IMR-90 (cell line): ENCODE measurements at places on chromosomes 2 and 18. TPM values are rescaled to one million over a fixed set of nuclear protein-coding genes. Genes with fewer than 3 reads are reported as not detected.

- peak; percentile 32 for DNase-seq
These were observed 44.4 kb downstream of the KCNE4 start for GRCh38 chr2:223096235-223096970.

DNA sequence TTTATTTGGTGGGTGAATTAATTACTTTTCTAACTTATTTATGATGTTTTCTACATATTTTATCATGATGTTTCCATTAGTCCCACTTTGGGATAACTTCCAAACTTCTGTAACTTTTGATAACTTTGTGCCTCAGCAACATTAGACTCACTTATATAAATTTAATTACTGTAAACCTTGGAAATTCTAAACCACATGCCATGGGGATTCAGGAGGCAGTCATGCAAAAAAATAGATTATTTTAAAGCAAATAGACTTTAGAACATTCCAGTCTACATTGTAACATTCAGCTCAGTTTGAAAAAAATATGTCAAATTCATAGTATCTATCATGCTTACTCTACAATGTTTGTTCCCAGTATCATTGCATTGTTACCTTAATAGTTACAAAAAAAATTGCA is 728.5 kb upstream of the NRXN1 start:
- no peak for DNase-seq

GRCh38 chr2:7508296-7508943 is 591.2 kb downstream of the RNF144A start:
- DNase-seq, result no peak

- no peak for DNase-seq
These were observed 75.5 kb downstream of the SLC4A3 start for GRCh38 chr2:219702796-219703545.

- peak; percentile 26 for DNase-seq
These were observed 26.9 kb upstream of the TNS1 start for GRCh38 chr2:218029366-218030360.

DNA sequence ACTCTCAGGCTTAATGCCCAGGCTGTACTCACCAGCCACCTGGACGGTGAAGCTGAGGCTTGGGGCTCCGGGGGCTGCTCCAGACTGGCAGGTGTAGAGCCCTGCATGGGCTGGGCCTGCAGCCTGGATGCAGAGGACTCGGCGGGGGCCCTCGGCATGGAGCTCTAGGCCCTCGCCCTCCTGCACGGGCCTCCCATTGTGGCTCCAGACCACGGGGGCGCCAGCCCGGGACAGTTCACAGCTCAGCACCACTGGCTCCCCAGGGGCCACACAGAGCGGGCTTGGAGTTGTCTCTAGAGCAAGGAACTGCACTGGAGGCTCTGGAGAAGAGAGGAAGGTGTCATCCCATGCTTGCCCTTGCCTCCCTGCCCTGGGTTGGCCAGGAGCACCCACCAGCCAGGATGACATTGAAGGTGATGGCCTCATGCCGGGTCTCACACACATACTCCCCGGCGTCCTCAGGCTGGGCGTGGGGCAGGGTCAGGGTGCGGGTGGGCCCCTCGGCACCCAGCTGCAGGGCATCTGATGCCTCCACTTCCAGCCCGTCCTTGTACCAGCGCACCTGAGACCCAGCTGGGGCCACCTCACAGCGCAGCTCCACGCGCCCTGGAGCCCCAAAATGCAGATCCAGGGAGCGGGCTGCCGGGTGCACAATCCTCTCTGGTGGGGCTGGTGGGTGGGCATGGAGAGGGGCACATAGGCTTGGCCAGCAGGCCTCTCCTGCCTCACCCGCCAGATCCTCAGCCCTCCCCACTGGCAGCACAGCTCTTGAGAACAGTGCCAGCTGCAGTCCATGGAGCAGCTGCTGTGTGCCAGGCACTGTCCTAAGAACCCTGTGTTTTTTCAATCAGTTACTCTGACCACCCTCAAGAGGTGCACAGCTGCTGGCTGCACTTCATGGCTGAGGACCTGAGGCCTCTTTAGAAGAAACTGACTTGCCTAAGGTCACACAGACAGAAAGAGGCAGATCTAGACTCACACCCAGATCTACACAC is 13.3 kb downstream of the OBSL1 start:
- no peak for DNase-seq

GRCh38 chr2:233857511-233858141 is 3.3 kb upstream of the HJURP start:
- DNase-seq, result no peak

GRCh38 chr2:54015798-54016699 is 45.3 kb upstream of the PSME4 start:
- peak; percentile 88 for DNase-seq

GRCh38 chr2:24505534-24506275 is 14.7 kb downstream of the NCOA1 start:
- no peak for DNase-seq

DNA sequence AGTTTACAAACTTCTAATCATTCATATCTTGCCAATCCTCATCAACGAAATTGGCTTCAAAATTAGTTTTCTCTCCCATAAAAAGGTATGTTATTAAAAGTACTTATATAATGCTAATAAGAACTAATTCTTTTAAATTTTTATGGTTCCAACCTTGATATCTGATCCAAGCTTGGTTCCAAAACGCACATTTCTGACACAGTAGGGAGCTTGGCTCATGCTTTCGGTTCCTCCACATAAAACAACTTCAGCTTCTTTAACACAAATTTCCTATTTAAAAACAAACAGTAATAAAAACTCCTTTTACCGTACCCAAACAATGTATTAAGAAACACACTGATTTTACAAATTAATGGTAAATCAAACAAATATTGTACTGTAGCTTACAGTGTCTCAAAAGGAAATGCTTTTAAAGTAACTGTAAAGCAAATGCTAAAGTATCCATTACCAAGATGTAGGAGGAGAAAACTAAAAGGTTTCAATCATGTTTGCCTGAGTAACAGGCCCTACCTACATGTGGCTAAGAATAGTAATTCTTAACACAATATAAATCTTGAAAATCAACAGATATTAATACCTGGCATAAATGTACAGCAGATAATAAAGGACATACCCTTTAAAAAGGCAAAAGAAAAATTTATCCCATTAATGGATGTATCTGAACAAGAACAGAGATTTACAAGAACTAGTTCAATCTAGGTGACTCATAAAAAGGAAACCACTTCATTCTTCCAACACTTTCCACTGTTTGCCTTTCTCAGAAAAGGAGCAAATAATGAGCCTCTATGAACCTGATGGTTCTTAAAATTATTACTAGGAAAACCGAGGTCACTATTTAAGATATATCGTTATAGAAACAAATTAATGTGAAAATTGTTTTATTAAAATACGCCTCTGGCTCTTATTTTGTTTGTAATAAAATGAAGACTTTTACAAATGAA is 17.5 kb downstream of the ACAA2 start:
- DNase-seq, result peak; percentile 27

GRCh38 chr2:118643294-118643693 is 204.2 kb downstream of the EN1 start:
- no peak for DNase-seq

GRCh38 chr2:55415300-55415699 is 4.4 kb downstream of the CCDC88A start:
- DNase-seq, result no peak

The ADAM23 gene
- polyA plus RNA-seq, result 7.4 and 10.3 TPM in 2 replicates

The VSNL1 gene
- polyA plus RNA-seq, result 0.24 and 0.32 TPM in 2 replicates

The LRRTM1 gene
- polyA plus RNA-seq, result not detected in 2 replicates

The DYSF gene
- polyA plus RNA-seq, result 0.09 and 0.10 TPM in 2 replicates

The AFTPH gene
- polyA plus RNA-seq, result 8.2 and 9.4 TPM in 2 replicates

The ATL2 gene
- polyA plus RNA-seq, result 16.0 and 22.1 TPM in 2 replicates

The NEU2 gene
- not detected in 2 replicates for polyA plus RNA-seq

The ANO7 gene
- 3.4 and 3.8 TPM in 2 replicates for polyA plus RNA-seq

The SULT1C4 gene
- polyA plus RNA-seq, result 0.27 and 0.50 TPM in 2 replicates

The ANKRD53 gene
- polyA plus RNA-seq, result 1.0 and 1.2 TPM in 2 replicates
